Fibroblast of skin of right quadriceps (primary cell): ENCODE measurements at places on chromosomes 2 and 18.
A peak's percentile ranks its signal among the peaks of the same experiment; 100 is the strongest.

GRCh38 chr2:169702996-169703395 is 8.7 kb downstream of the PHOSPHO2 start:
- no peak for DNase-seq

DNA sequence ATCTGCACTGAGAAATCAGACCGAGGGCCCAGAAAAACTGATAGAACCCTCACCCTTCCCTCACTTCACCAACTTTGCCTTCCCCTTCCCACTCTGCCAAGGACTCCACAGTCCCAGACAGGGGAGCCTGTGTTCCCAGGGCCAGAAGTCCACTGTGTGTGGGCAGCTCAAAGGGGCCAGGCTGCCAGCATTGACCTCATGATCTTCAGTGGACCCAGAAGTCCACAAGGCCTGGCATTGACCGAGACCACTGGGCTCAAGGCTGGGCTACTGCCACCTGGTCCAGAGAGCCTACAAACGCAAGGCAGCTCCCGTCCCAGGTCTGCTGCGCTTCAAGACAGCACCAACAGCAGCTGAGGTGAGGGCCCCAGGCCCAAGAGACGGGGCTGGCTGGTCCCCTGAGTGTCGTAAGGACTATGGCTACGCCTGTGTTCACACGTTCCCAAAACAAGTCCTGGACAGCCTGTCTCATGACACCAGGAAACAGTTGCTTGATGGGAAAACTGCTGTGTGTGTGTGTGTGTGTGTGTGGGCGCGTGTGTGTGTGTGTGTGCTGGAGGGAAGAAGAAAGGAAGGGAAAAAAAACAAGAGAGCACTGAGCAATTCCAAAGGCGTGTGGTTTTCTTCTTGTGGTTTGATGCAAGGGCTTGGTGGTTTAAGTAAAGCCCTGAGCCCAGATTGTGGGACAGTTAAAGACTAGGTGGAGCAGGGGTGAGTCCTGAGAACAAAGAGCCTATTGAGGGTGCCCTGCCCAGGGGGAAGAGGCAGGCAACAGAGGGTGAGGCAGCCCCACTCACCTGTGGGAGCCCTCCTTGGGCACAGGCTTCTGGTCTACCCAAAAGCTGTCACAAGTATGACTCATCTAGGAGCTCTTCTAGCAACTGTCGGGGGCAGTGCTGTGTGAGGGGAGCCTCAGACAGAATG is 46.6 kb upstream of the ZBTB7C start:
- DNase-seq: peak; percentile 94

GRCh38 chr2:151840216-151841046 is 12.2 kb upstream of the ARL5A start:
- no peak for DNase-seq

DNA sequence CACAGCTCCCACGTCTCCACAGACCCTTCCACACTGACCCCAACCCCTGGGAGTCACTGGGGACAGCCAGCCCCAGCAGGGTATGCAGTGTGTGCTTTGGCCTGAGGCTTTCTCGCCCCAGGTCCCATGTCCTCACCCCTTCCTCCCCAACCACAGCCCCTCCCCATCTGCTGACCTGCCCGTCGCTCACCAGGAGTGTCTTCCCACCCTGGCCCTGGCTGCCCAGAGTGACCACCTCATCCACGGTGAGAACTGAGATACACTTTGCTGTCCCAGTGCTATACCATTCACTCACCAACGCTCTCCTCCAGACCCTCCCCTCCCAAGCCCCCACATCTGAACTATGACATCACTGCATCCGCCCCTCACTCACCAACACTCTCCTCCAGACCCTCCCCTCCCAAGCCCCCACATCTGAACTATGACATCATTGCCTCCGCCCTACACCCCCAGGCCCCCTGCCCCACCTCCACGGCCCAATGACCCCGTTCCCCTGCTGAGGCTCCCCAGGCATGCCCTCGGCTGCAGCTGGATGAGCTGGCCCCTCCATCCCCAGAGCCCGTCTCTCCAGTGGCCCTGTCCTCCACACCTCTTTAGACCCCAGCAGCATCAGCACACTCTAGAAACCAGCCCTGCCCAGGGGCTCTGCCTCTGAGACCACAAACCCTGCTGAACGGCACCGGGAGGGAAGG is 55.2 kb downstream of the ANKMY1 start:
- no peak for DNase-seq

GRCh38 chr2:26469092-26469710 is 8.7 kb downstream of the OTOF start:
- DNase-seq: peak; percentile 28

DNA sequence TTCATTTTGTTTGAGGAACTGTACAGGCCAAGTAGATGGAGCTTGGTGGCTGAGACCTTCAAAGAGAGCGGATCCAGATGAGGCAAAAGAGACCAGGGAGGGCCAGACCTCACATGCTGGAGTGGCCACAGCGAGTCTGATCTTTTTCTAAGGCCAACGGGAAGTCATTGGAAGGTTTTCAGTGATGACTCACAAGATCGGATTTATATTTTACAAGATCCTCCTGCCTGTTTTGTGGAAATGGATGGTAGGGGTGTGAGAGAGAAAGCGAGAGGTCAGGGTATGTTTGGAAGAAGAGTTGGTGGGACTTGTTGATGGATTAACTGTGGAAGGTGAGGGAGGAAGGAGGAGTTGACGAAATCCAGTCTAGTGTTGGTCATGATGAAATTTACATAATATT is 44.6 kb upstream of the TUBA3D start:
- DNase-seq: no peak

DNA sequence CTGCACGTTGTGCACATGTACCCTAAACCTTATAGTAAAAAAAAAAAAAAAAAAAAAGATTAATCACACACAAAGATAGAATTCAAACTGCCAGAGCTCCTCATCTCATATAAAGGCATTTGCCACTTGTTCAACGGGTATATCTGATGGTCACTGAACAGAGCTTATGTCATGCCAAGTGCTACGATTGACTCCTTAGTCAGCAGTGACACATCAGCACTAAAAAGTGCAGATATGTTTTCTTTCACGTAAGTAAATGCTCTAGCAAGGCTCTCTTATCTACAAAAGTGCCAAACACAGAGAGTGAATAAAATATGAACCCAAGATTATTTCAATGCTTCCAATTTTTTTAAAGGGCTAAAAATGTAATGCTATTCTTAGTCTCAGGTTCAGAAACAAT is 1.1 kb downstream of the LMAN1 start:
- DNase-seq: peak; percentile 73

GRCh38 chr2:24115057-24115456 is 8.1 kb downstream of the PFN4 start:
- DNase-seq: peak; percentile 51

DNA sequence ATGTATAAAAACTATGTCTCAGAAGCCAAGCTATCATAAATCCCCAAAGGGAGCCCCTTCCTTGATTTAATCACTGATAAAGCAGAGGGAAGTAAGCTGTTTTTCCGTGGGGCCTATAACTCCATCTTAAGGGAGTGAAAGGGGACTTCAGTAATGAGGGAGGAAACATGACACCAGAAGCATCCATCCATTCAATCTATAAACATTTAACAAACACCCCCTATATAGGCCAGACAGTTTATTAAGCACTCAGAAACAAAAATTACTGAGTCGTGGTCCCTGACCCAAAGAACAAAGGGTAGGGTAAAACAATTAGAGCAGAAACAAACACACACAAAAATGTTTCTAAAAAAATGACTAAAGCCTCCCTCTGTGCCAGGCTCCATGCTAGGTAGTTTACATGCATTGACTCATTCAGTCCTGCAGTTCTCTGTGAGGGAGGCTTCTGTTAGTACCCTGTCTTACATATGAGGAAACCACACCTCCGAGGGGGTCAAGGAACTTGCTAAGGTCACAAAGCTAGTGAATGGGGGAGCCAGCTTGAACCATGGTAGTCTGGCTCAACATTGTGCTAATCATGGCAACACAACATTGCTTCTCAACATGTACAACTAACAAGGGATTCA is 472.1 kb downstream of the CDH2 start:
- no peak for DNase-seq

GRCh38 chr2:11701751-11702301 is 31.8 kb upstream of the NTSR2 start:
- no peak for DNase-seq

DNA sequence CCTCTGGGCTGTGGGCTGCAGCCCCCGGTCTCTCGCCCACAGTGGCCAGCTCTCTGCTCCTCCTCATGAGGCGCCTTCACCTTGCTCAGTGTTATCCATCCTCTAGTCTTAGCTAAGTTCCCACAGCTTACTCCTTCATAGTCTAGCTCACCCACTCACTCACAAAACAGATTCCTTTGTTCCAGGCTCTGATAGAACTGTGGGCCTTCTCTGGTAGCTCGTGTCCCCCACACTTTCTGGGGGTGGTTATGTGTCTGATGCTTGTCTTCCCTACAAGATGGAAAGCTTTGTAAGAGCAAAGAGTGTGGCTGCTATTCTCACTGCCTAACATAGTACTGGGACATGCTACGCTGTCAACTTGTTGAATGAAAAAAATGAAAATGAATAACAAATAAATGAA is 135.8 kb downstream of the EN1 start:
- no peak for DNase-seq

- DNase-seq: peak; percentile 34
Observed at GRCh38 chr2:54479424-54479823, 23.3 kb downstream of the SPTBN1 start.

GRCh38 chr18:74870950-74871349 is 273.3 kb downstream of the ZNF407 start:
- no peak for DNase-seq

DNA sequence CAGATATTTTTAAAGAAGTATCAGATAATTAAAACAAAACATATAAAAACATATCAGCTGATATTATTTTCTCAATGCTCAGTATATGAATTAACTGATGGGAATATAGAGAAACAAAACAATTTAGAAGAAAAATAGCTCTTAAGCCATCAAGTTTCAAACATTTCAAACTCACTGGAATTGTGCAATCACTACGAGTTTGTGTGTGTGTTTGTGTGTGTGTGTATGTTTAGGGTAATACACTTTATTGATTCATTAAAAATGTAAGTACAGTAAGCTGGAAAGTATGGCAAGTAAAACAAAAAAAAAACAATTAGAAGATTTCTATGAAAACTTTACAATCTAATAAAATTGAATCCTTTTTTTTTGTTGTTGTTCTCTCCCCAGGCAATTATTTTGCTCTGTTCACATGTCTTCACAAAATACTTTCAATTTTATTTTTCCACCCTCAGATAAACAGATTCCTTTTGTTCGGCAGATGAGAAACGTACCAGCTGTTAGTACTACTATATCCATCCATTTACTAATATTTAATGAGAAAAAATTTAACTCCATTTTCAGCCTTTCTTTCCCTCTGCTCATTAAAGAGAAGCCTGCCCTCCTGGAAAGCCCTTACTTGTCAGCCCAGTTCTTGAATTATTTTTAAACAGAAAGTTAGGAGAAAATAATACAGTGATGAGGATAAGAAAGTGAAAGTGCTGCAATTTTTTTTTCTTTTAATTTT is 87.6 kb downstream of the SLC8A1 start:
- peak; percentile 48 for DNase-seq

GRCh38 chr2:140994856-140995255 is 1136.0 kb downstream of the LRP1B start:
- DNase-seq: no peak

GRCh38 chr2:151258121-151258520 is 3.5 kb downstream of the RBM43 start:
- peak; percentile 78 for DNase-seq

GRCh38 chr2:33104726-33105125 is 158.0 kb downstream of the LTBP1 start:
- peak; percentile 60 for DNase-seq

- peak; percentile 24 for DNase-seq
Observed at GRCh38 chr2:229798446-229799155, 84.2 kb upstream of the DNER start.

GRCh38 chr2:107337209-107337898 is 451.4 kb upstream of the ST6GAL2 start:
- DNase-seq: peak; percentile 93

- no peak for DNase-seq
Observed at GRCh38 chr2:241734208-241734466, 293 bp upstream of the D2HGDH start.

GRCh38 chr2:233061591-233062450 is 1.7 kb downstream of the INPP5D start:
- DNase-seq: no peak

DNA sequence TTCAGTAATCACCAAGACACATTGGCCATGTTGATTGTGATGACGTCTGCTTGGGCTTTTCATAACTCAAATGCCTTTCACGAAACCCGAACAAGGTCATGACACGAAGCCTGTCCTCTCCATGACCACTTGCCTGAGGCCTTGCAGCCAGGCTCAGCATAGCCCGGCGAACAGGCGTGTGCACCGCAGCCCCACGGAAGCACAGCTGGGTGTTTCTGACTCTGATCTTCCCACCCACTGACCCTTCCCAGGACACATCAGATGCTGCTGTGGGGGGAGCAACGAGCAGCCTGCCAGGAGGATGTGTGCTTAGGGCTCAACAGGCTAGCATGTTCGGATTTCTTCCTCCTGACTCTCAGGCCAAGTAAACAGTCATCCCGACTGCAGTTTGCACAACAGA is 369.4 kb upstream of the SALL3 start:
- no peak for DNase-seq

DNA sequence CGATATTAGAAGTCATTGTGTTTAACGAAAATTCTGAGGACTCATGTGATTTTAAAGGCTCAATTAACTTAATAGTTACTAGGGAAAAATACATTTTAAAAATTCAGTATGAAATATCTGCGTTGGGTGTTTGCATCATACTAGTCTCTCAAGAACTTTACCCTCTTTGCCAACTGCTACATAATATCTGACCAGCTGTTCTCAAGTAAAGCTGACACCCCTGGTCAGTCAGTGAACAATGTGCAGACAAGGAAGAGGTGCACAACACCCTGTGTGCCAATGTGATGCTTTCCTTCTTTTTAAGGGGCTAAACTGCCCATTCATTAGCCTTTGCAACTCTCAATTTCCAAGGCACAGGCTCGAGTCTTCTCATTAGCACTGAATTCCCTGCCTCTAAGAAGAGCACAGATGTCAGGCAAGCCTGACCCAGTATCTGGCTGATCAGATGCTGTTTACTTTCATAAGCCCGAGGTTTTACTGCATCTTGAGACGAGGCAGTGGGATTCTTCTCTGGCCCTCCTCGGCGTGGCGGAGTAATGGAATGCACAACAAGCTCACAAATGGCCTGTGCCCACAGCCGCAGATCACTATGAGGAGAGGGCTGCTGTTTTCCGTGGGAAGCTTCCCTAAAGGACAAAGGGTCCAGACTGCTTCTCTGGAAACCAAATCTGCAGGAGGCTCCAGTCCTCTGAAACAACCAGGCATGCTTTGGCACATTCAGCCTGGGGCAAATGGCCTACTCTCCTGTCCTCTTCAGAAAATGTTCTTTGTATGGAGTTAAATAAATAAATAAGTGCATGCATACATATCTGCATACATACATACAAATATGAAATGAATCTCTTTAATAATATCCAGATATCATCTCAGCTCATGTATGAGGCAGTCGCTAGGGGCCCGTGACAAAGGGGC is 240.3 kb downstream of the ZNF521 start:
- no peak for DNase-seq

GRCh38 chr2:233331536-233331935 is 22.8 kb upstream of the DGKD start:
- DNase-seq: no peak
